ENCODE measurements at places on chromosomes 13 and 19.
A peak's percentile ranks its signal among the peaks of the same experiment; 100 is the strongest.

- no peak for DNase-seq
Measured at GRCh38 chr13:35947315-35947714, 183.9 kb downstream of the DCLK1 start.

- DNase-seq = no peak
Measured at GRCh38 chr19:4902796-4903195, at the start of gene ARRDC5. Gene ARRDC5, minus strand, starts transcription at chr19:4902896. Its CDS starts 71 bp downstream, at chr19:4902825.

GRCh38 chr13:110330491-110331011 lies 23.5 kb downstream of the COL4A2 start:
- no peak for DNase-seq

DNA sequence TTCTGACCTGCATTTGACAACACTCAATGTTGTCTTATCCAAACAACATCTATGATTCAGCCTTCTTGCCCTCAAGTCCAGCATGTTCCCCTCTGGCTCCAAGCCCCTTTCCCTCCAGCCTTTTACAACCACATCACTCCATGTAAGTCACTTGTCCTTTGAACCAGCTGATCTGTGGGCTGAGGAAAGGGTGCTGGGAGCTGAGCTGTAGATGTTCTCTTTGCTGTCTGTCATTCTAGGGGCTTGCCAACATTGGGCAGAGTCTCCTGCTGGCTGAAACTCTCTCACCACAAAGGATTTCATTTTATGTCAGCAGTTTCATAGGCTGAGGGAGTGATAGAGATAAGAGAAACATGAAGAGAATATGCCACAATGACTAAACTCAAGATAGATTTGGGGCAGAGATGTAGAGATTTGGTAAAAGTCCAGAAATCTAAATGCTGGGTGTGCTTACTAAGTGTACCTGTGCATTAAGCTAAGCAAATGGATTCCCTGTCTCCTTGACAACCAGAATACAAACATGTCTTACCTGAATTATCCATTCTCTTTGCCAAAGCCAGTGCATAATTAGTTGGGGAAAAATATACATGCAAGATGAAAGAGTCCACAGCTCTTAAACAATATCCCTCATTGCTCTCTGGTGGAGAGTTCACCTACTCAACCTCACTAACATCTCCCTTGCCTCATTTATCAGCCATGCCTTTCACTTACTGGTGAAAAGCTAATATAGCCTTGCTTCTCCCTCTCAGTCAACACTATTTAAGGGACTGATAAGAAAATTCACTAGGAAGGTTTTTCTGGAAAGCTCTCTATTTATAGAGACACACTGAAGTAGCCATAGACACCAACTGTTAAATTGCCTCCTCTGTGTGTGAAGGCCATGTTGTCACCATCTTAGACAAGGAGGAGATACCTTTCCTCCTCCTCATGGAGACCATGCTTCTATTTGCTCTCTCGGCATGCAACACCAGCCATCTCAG lies 175.5 kb upstream of the SERP2 start:
- DNase-seq = no peak

DNA sequence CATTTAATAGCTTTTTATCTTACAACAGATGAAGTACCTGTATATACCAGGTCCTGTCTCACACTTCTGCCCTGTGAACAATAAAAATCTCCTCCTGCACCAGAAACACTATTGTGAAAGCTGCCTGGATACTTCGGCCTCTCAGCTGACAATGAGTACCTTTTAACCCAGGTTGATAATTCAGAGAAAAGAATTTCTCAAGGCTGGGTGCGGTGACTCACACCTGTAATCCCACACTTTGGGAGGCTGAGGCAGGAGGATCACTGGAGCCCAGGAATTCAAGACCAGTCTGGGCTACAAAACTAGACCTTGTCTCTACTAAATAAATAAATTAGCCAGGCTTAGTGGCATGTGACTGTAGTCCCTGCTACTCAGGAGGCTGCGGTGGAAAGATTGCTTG lies 65.3 kb upstream of the TM9SF2 start:
- DNase-seq = no peak

GRCh38 chr13:72798817-72799216 lies 16.9 kb downstream of the PIBF1 start:
- no peak for DNase-seq

- peak; percentile 74 for DNase-seq
Measured at GRCh38 chr13:105655046-105655445, 880.4 kb downstream of the EFNB2 start.

DNA sequence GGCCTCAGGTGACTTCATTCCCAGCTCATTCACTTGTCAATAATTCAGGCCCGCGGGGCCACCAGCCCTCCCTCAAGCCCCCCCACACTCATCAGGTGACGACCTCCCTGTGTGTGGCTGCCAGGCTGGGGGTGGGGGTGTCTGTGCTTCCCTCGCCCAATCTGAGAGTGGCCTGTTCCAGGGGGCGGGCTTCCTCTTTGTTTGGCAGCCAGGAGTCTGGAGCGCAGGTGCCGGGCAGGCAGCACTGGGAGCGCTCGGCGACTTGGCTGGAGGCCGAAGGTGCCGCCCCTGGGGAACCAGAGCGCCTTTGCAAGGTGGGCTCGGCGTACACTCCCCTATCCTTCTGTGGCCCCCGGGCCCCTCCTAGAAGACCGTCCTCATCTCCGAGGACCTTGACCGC lies 5.4 kb upstream of the ZNF98 start:
- DNase-seq = no peak

Data from retinal pigment epithelial cell (primary cell).